Brain microvascular endothelial cell (primary cell): ENCODE measurements at places on chromosomes 16 and 17.
A peak's percentile ranks its signal among the peaks of the same experiment; 100 is the strongest.

- DNase-seq: no peak
Observed at GRCh38 chr17:6775871-6776405, at the start of gene FBXO39. TSS of gene FBXO39 (plus strand) at chr17:6776215. CDS start at chr17:6779869, 3,654 bp downstream.

- no peak for DNase-seq
Observed at GRCh38 chr17:66570447-66571195, 264.3 kb upstream of the CACNG5 start.

DNA sequence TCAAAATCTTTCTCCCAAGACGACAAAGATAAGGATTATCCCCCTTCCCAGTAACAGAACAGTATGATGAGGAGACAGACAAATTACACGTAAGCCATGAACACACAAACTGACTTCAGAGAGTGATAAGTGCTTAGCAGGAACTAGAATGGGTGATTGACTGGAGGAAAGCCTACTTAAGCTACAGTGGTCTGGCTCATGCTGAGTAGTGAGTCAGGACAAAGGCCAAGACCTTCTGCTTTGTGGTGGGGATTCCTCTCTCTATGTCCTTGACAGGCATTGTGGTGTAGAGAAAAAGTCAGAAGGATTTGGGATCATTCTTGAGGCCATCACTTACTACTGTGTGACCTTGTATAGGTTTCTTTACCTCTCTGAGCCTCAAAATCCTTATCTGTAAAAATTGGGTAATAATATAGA lies 381.9 kb upstream of the CCL2 start:
- DNase-seq: no peak

DNA sequence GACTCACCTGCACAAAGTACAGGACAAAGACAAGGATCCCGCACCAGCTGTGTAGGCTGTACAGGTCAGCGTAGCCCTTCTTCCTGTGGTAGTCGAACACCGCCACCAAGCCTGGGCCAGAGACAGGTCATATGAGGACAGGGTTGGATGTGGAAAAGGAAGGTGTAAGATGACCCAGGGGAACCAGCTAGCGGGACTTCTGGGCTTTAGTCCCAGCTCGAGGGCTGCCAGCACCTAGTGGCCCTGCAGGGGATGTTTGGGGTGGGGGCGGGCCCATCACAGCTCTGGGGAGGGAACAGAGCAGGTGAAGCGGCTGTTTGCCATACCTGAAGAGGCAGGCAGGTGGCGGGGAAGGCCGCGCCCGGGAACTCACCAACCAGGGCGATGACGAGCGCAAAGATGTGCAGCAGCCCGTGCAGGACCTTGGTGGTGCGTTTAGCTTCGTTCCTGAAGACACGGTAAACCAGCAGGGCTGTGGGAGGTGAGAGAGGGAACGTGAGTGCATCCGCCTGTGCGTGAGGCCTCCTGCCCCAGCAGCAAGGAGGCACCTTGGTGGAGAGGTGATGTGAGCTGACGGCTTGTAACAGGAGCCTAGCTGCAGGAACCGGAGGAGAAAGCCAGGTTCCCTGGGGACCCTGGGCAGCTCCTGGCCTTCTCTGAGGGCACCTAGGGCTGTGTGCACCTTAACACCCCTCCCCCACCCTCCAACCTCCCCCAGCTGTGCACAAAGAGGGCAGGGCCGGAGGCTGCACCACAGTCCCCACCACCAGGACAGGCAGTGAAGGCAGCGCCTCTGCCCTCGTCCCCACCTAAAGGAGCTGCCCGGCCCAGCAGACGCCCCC lies 10.2 kb downstream of the CYB561 start:
- DNase-seq: no peak

GRCh38 chr16:15857724-15858560 lies 1.1 kb upstream of the MYH11 start:
- peak; percentile 22 for DNase-seq

GRCh38 chr17:39659279-39660010 lies 5.7 kb upstream of the TCAP start:
- DNase-seq: no peak

DNA sequence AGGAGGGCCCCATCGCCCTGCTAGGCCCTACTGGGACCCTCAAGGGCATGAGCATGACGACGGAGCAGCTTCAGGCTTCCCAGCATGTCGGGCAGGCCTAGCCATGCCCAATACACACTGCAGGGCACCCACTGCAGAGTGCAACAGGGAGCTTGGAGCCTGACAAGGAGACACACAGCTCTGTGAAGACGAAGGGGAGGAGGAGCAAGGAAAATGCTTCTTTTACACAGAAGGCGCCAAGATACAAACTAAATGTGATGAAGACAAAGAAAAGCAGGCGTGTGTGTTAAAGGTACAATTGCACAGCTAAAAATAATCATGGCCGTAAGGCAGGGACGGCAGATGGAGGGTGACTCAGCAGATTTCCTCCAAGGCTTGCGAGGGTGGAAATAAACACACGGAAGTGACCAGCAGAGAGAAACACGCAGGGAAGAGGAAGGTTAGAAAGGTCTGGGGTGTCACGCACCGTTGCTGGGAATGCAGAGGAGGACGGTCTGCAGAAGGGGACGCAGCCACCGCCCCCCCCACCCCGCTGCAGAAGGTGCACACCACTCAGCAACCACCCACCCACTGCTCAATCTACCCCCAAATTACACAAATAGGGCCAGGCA lies 108.5 kb downstream of the ZNF778 start:
- DNase-seq: peak; percentile 72

DNA sequence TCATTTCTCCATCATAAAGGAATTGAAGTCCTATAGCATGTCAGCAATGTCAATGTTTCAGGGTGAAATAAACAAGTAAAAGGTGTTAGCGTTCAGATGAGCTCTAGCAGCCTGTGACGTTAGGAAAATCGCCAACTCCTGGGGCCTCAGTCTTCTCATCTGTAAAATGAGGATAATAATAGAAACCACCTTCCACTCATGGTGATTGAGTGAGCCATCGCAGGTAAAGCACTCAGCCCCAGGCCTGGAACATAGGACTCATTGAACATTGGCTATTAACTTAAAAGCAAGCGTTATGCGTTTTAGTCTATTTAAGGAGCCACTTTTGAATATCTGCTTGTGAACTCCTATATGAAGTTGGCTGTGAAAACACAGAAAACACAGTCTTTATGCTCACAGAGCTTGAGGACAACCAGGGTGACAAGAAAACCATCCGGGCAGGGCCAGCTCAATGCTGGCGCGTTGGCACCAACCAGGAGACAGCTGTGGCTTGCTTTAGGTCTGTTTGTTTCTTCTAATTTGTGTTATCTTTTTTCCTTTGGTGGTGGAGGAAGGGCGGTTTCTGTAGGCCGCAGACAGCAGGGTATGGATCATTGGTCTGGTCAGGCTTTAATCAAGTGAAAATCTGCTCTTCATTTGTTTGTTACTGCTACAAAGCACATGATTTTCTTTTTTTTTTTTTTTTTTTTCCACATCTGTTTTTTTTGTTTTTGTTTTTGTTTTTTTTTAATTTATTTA lies 35.7 kb upstream of the MED9 start:
- DNase-seq: no peak

DNA sequence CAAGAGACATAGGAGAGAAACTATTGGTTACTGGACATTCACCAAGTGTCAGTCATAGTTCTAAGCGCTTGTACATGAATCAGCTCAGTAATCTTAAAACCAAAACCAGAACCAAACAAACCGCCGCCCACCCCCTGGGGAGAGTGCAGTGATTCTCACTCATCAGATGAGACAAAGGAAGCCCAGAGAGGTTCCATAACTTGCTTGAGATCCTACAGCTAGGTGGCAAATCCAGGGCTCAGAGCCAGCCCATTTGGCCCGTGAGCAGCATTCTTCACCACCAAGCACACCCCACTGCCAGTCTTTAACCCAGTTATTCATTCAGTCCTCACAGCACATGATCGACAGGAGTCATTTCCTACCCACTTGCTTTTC lies 37.2 kb upstream of the RGS9 start:
- DNase-seq: peak; percentile 99

GRCh38 chr16:55832425-55832772 lies 497 bp downstream of the CES1 start:
- DNase-seq: no peak

- DNase-seq: no peak
Observed at GRCh38 chr17:59046192-59046591, 60.5 kb downstream of the TRIM37 start.

DNA sequence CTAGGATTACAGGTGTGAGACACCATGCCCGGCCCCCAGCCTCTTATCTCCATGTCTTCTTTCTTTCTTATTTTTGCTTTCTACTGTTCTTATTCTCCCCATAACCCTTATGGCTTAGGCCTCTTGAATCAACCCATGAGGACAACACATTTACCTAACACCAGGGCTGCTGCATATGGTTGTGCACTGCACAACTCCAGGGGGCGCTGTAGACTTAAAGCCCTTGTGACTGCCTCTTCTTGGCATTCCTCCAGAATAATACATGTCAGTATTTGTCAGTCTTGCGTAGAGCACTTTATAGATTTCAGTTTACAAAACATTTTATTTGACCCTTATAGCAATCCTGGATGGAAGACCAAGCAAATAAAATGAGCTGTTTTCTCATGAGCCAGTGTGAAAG lies 225.0 kb upstream of the SALL1 start:
- no peak for DNase-seq

GRCh38 chr17:74362069-74362405 lies 369 bp upstream of the BTBD17 start:
- no peak for DNase-seq

- DNase-seq: no peak
Observed at GRCh38 chr16:80997139-80997798, 9.4 kb downstream of the CMC2 start.

GRCh38 chr17:81838753-81839255 lies 4.0 kb upstream of the PPP1R27 start:
- no peak for DNase-seq

DNA sequence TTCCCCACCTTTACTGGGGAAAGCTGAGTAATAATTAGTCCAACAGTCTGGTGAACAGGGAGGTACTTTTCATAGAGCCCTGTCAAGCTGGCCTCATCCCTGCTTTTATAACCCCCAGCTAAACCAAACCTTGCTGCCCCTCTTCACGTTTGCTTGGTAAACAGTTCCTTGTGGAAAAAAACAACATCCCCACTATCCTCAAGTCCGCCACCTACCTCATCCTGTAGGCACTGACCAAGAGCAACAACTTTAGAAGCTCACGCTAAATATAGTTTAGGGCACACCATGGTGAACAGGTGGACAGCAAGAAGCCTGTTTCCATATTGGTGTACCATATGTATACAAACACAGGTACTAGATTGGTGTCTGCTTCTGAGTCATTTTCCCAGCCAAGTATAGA lies 16.5 kb downstream of the NFE2L1 start:
- DNase-seq: no peak
